ENCODE measurements at places on chromosomes 7 and 10. TPM values are rescaled to one million over a fixed set of nuclear protein-coding genes. Genes with fewer than 3 reads are reported as not detected.
A peak's percentile ranks its signal among the peaks of the same experiment; 100 is the strongest.

The TMEM273 gene
- total RNA-seq = 11.0 TPM

The APBB1IP gene
- total RNA-seq = 3.5 TPM

GRCh38 chr7:134722786-134723322, 56.6 kb upstream of the CALD1 start:
- peak; percentile 66 for DNase-seq

DNA sequence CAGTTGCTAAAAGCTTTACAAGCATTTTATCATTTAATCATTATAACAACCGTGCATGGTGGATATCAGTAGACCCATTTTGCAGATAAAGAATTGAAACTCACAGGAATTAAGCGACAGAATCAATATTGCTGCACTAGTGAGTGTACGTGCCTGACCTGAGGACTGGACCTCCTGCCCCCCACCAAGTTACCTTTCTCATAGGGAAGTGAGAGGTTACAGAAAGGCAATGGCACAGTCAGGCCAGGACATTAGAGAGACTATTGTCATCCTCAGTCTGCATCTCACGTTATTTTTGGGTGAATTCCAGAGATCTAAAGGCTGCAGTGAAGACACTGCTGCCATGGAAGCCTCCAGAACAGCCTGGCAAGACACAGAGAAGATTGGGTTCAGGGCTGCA, 80.9 kb downstream of the WDFY4 start:
- no peak for DNase-seq

GRCh38 chr10:97689559-97690020, 2.5 kb upstream of the AVPI1 start:
- no peak for DNase-seq

GRCh38 chr7:149879766-149880637, 6.2 kb downstream of the ATP6V0E2 start:
- DNase-seq = no peak

- DNase-seq = no peak
Observed at GRCh38 chr10:69125554-69125953, 1.6 kb downstream of the VPS26A start.

- DNase-seq = no peak
Observed at GRCh38 chr10:74333174-74333573, 182.2 kb downstream of the ADK start.

DNA sequence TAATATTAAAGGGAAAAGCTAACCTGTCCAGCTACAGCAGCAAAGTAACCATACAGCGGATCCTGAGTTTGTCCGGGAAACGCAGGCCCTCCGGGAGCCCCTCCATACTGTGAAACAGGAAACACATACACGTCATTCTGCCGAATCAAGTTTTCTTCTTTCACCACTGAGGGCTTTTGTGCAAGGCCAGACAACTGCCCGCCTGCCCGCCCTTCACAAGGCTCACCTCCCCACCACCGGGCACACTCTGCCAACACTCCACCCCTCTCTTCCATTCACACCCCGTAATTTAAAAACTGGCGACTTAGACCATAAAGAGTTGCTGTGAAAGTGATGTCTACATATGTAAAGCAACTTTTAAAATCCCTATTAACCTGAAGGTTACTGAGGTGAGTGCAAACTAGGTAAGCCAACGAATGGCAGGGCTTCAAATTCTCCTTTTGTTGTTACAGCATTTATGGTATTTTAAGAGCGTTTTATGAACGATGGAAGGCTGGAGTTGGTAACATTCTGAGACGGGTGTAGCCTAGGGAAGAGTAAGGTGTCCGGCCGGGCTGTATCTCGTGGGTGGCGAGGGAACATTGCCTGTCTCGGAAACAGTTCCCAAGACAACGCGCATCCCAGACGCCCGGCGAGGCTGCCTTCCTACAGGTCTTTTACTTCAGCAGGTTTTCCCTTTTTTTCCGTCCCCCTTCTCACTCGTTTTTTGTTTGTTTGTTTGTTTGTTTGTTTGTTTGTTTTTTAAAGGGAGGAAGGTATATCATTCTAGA, 817 bp downstream of the SRI start:
- DNase-seq = peak; percentile 76

DNA sequence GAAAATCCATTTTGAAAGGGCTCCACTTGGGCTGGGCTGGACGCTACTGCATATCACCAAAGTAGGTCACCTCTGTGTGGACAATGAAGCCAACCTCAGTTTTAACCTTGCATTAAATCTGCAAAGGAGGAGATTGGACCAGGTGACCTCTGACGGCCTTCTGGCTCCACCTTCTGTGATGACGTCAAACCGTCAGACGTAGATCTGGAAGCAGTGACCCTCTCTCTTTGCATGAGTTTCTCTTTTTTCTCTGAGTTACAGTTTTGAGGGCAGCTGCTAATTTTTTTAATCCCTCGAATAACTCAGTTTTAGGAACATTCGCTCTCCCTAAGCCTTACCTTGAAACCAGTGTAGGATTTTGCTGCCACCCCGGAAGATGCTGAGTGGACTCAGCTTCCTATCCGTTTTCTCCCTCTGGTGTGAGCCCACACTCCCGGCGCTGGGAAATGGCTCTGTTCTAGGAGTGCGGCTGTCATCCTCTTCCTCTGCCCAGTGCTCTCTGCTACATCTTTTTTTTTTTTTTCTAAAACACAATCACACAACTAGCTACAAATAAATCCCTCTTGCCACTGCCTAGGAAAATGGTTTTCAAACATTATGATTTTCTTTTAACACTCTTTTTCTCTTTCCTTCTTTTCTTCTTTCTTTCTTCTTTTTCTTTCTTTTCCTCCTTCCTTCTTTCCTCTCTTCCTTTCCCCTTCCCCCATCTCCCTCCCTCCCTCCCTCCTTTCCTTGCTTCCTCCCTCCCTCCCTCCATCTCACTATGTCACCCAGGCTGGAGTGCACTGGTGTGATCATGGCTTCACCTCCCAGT, 27.7 kb upstream of the NMT2 start:
- peak; percentile 56 for DNase-seq

All from sigmoid colon (tissue), 7 donors.